ENCODE measurements at places on chromosomes 1 and 21.
A peak's percentile ranks its signal among the peaks of the same experiment; 100 is the strongest.

- no peak for DNase-seq
Measured at GRCh38 chr1:157390651-157391050, 161.7 kb downstream of the FCRL5 start.

DNA sequence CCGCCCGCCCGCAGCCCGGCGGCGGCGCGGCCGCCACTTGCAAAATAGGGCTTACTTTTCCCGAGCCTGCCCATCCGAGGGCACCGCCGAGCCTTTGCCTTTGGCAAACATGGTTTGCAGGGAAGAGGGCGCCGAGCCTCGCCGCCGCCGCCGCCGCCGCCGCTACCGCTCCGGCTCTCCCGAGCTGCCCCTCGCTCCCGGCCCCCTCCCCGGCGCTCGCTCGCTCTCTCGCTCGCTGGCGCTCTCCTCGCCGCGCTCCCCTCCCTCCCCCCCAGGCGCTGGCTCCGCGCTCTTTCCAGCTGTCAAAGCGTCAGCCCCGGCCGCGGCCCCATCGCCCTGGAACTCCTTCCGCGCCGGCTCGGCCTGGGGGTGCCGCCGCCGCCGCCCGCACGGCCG is 298 bp downstream of the SSBP3 start:
- no peak for DNase-seq

GRCh38 chr1:59609245-59609644 is 205.5 kb upstream of the HOOK1 start:
- DNase-seq = no peak

DNA sequence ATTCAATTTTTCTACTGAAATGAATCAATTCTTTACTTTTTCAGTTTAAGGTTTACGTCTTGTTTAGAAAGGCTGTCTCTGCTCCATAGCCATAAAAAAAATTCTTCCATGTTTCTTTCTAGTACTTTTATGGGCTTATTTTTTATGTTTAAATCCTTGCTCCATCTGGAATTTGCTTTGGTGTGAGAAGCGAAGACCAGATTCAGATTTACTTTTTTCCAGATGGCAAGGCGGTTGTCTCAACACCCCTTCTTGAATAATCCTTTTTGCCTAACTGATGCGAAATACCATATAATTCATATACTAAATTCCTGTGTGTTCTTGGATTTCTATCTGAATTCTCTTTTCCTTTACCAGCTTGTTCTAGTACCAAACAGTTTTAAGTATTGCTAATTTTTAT is 101.5 kb downstream of the C1orf94 start:
- no peak for DNase-seq

- no peak for DNase-seq
Measured at GRCh38 chr21:17900990-17901385, 81.8 kb upstream of the C21orf91 start.

DNA sequence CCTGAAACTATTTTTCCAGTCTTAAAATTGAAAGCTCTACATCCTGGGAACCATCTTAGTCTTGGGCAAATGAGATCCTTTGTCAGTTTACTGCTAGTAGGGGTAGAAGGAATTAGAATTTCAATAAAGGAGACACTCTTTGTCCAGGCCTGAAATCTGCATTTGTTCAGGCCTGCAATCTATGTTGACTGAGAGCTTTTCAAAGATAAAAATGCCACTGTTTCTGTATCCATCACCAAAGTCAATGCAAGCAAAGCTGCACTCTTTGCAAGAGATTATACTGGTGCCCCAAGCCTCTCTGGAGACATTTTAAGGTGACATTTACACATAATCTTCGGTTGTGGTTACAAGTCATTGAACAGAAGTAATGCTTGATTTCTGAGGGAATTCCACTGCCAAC is 135.7 kb downstream of the CTH start:
- no peak for DNase-seq

- peak; percentile 50 for DNase-seq
Measured at GRCh38 chr1:85278853-85279314, 2.5 kb upstream of the BCL10 start.

- DNase-seq = peak; percentile 4
Measured at GRCh38 chr1:179082333-179082998, 596 bp downstream of the TOR3A start.

- no peak for DNase-seq
Measured at GRCh38 chr1:90200646-90201205, 205.8 kb downstream of the ZNF326 start.

GRCh38 chr1:244384066-244384465 is 67.6 kb downstream of the ADSS2 start:
- DNase-seq = no peak

- no peak for DNase-seq
Measured at GRCh38 chr21:33815143-33815707, 100.4 kb downstream of the ATP5PO start.

- no peak for DNase-seq
Measured at GRCh38 chr21:44295646-44296045, 4.2 kb upstream of the PFKL start.

DNA sequence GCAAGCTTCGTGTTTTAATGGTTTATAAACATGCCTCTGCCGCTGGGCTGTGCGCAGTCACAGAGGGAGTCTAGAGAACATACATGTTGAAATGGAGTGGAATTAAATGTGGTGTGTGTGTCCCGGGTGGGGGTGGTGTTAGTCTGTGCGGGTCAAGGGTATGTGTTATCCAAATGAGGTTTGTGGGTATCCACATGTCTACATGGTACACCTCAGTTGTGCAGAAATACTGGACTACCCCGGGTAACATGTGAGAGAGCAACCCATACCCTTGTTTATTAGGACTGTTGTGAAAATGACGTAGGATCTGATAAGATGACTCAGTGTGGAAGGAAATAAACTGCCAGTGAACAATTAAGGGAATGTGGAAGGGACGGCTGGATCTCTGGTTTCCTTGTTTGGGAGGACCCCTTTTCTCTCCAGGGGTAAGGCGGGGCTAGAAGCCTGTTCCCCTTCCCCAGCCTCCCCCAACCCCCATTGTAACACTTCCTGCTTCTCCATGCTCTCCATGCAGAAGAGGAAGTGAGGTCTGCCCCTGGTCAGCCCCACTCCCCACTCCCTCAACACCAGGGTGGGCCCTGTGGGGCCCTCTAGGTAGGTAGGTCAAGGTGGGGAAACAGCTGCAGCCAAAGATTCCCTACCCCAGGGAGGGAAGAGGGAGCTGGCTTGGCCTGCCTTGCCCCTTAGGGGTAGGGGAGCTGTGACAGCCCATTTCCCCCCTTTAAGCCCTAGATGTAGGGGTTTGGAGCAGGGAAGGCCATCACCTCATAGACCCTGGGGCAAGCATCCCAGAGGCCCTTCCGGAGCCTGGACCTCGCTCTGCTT is 690 bp downstream of the EPS8L3 start:
- no peak for DNase-seq

GRCh38 chr1:166165661-166166328 is 1.0 kb downstream of the FAM78B start:
- peak; percentile 5 for DNase-seq

- DNase-seq = no peak
Measured at GRCh38 chr1:40932006-40932405, 47.5 kb upstream of the CTPS1 start.

DNA sequence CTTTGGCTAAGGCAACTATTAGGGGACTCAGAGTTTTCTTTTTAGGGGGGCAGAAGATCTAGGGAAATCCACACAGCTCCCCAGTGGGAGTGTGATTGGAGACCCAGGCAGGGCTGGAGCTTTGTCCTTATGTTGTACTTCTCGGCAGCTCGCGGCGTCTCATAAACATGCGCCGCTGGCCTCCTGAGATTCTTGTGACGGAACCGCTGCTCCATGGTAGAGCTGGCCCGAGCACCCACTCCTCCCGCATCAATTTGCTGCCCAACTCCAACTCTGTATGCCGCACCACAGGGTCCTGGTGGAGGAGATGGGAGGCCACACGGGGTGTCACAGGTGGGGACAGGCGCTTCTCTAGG is 143.9 kb downstream of the GALNT2 start:
- no peak for DNase-seq

DNA sequence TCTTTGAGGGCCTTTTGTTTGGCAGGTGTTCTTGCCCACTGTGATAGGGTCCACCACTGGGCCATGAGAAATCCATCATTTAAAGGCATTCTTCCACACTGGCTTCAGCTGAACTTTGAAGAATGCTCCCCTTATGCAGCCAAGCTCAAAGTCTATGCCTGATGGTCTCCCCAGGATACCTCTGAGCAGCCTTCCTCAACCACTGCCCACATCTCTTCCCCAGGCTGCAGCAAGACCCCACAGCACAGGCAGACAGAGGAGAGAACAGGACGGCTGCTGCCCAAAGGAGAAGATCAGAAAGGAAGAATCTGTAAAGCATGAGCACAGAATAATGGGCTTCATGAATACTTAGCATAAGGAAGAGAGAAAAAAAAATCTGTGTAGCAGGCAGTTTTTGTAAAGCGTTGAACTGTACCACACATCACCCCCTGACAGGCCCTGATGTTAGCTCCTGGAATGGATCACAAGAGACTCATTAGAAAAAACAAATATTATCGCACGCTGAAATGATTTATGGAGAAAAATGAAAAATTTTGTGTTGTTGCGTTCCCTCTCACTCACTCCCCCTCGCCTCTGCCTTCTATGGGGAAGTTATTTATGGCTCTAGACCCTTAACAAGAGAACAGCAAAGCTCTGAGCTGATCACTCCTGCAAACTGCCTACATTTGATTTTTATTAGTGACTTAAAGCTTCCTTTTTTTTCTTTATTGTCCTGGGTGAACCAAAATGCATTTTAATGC is 134.1 kb downstream of the TMEM53 start:
- no peak for DNase-seq

DNA sequence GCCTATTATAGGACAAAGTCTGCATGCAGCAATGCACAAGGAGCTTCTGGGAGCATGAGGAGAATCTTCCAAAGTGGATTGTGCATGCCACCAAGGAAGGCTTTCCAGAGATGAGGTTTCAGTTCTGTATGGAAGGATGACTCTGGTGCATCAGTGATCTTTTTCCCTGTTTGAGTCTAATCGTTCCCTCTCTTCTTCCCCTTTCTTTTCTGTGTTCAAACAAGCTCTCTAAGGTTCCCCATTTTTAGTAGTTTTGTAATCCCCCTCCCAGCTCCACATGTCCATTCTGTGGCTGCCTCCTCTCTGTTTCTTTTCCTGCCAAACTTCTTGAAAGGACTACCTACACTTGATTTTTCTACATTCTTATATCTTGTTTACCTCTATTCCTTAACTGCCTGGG is 43.3 kb upstream of the USP25 start:
- DNase-seq = no peak

- no peak for DNase-seq
Measured at GRCh38 chr1:176560681-176561080, 97.7 kb downstream of the PAPPA2 start.

GRCh38 chr1:70295749-70296148 is 58.8 kb downstream of the ANKRD13C start:
- no peak for DNase-seq

DNA sequence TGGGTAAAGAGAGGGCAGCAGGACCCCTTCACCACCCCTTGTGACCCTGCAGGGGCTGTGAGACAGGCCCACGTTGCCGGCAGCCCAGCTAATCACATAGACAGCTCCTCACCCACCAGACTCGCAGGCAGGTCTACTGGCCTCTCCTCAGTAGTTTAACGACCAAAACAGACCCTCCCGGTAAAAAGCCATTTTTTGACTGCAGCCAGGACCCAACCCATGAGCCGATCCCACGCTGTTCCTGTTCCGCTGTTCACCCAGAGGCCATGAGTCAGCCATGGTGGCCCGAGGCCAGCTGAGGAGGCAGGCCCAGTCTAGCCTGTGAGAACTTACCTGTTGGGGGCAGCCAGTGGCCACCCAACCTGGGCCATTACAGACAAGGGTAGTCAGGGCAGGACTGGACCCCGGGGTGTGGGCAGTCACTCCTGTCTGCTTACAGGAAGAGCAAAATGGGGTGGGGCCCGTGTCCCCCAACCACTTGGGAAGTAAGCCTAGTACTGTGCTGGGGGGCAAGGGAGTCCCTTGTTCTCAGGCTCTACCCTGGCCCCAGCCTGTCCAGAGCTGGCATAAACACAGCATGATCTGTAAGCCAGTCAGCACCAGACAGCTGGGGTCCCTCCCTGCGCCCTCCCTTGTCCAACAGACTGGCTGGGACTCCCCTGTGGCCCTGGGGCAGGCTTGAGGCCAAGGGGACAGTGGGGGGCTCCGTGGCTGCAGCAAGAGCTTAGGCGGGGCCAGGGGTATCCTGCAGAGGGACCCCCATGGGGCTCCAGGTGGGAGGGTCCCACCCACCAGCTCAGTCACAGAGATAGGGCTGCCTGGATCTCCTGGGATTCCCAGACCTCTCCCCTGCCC is 61.9 kb downstream of the WNT9A start:
- DNase-seq = no peak

- no peak for DNase-seq
Measured at GRCh38 chr1:108010581-108010980, 45.6 kb upstream of the VAV3 start.

DNA sequence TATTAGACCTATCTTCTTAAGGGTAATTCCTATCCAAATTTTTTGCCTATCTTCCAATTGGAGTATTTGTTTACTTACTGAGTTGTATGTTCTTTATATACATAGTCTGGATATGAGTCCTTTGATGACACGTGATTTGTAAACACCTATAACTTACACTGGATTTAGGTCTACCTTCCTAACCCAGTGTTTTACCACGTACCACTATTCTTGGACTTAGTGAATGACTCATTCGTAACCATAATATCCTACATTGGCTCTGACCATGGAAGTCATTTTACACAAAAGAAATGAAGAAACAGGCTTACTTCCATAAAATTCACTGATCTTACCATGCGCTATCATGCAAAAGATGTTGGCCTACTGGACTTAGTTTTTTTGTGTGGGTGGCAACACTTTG is 23.9 kb upstream of the ZZZ3 start:
- DNase-seq = no peak

DNA sequence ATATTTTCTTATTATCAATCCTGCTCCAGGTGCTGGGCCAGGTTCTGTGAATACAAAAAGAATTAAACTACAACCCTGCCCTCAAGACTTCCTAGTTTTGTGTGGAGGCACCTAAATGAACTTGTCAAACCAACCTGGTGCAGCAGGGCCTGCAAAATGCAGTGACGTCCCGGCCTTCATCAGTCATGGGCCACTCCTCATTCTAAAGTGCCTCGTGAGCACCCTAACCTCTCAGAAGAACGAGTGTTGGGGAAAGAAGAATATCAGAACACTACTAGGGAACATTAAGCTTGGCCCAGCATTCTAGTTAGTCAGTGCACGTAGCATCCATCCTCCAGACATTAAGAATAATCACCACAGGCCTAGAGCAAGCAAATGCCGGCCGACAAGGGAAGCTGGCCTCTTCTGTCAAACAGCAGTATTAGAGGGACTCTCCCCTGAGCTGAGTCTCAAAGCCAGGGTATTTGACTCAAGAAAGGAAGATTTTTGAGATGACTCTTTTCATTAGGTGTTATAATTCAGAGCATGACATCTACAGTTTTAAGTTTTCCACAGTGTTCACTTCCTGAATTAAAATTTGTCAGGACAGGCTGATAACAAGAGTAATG is 137.9 kb downstream of the SLC45A1 start:
- no peak for DNase-seq

DNA sequence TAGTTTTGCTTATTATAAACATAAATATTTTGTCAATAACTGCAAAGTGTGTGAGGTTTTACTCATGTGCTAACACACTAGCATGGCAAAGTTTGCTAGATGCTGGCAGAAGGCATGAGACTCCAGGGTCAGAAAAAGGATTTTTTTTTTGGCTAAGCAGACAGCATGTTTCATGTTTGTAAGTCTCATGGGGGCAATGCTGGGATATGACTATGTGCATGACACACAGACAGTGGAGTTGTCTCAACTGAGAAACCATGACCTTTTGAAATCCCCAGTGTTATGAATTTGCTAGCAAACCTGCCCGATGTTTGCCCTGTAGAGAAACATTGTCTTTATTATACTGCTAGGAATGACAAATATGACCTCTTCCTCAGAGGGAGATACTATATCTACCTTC is 448.2 kb downstream of the BRINP3 start:
- DNase-seq = no peak

- no peak for DNase-seq
Measured at GRCh38 chr1:84855168-84855567, 37.8 kb downstream of the LPAR3 start.
